ENCODE measurements at places on chromosomes 12 and 14.
A peak's percentile ranks its signal among the peaks of the same experiment; 100 is the strongest.

DNA sequence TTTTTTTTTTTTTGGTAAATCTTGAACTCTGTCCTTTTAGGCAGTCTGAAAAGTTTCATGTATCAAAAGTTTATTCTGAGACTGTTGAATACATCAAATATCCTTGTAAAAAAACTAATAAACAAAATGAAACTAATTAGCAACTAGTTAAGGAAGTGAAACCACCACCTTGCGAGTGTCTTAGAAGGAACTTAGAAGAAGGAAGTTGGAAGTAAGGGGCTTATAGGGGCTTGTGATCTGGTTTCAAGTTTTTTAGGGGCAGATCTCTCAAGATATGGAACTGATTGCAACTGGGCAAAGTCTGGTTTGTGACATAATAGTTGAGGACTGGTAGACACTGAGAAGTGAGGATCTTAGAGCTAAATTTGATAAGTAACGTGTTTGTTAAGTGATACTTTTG is 748.8 kb downstream of the C12orf50 start:
- DNase-seq, result peak; percentile 21

- DNase-seq, result no peak
These were observed 1.8 kb downstream of the SMIM41 start for GRCh38 chr12:52081263-52081733.

- no peak for DNase-seq
These were observed 117.1 kb downstream of the RTN1 start for GRCh38 chr14:59753512-59753911.

GRCh38 chr12:5746036-5746908 is 198.8 kb downstream of the ANO2 start:
- no peak for DNase-seq
